ENCODE measurements at places on chromosomes 12 and 14.

DNA sequence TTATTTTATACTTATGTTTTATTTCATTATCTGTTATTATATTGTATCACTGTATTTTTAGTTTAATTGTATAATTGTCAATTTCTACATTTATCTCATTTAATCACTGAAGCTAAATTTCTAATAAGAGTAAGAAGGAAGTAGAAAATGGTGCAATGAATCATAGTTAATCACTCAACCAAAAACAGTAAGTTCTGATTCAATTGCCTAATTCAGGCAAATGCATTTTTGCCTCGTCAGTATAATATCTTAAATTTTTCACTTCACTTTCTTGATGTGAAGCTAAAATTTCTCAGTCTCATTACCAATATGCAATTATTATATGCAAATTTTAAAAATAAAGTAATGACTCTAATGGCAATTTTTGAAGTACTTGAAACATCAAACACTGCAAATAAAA lies 340.5 kb upstream of the USP15 start:
- DNase-seq: no peak

- DNase-seq: no peak
Observed at GRCh38 chr14:95577067-95577800, 42.4 kb downstream of the GLRX5 start.

DNA sequence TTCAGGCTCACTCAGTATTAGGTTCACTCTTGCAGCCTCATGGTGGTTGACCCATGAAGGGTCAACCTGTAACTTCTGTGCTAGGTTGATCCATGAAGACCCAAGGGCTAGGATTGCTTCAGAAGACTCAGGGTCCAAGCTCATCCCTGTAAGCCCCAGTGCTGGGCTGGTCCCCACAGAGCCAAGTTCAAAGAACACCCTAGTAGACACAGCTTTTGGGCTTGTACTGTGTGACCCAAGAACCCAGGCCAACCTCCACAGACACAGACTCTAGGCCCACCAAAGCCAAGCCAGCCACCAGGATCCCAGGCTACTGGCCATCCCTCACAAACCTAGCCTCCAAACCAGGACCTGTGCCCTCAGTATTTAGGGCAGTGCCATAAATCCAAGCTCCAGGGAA lies 1020.6 kb downstream of the SLC16A7 start:
- DNase-seq: no peak

GRCh38 chr14:73049428-73049827 lies 8.9 kb upstream of the RBM25 start:
- no peak for DNase-seq

GRCh38 chr14:34052658-34053014 lies 101.8 kb upstream of the EGLN3 start:
- DNase-seq: no peak

GRCh38 chr12:98439981-98440581 lies 75.3 kb upstream of the TMPO start:
- DNase-seq: no peak

- DNase-seq: no peak
Observed at GRCh38 chr14:75561013-75561432, 17.4 kb upstream of the FLVCR2 start.

GRCh38 chr12:57844709-57845477 lies 1.6 kb downstream of the CTDSP2 start:
- DNase-seq: no peak

DNA sequence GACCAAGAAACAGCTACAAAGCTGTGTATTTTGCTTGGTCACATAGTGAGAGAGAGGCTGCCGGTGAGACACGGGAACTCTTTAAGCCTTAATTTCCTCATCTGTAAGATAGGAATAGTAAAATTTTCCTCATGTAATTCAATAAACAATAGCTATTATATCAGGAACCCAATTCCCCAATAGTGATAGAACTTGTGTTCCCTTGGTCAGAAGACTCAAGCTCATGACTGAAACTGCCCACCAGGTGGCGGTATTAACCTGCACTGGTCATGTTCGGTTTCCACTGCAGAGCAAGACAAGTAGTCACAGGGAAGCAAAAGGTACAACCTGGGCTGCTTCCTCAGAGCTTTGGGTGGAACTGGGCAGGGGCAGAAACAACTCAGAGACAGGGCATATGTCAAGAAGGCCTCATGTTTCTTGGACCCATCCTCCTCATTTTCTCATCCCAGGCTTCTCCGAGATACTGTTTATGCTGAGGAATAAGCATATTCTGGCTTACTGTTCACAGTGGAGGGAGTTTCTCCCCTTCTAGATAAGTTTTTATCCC lies 4.2 kb upstream of the AJUBA start:
- peak; percentile 19 for DNase-seq

GRCh38 chr12:94074980-94075629 lies 73.3 kb upstream of the PLXNC1 start:
- no peak for DNase-seq

GRCh38 chr14:71967704-71968103 lies 35.5 kb downstream of the RGS6 start:
- DNase-seq: no peak

GRCh38 chr12:27996761-27997160 lies 24.2 kb upstream of the PTHLH start:
- no peak for DNase-seq

GRCh38 chr14:22882529-22883172 lies 371 bp upstream of the REM2 start:
- DNase-seq: no peak

GRCh38 chr14:70976591-70976990 lies 69.3 kb downstream of the PCNX1 start:
- no peak for DNase-seq

DNA sequence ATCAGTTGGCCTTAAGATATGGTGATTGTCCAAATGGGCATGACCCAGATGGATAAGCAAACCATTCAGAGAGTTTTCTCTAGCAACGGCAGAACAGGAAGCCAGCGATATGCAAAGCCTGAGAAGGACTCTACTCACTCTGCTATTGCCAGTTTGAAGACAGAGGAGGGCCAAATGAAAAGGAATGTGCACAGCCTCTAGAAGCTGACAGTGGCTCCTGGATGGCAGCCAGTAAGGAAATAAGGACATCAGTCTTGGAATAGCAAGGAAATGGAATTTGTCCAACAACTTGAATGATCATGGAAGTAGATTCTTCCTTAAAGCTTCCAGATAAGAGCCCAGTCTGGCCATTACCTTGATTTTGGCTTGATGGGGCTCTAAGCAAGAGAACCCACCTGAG lies 60.0 kb downstream of the TMTC2 start:
- no peak for DNase-seq

- DNase-seq: no peak
Observed at GRCh38 chr14:84202486-84202885, 1327.5 kb upstream of the FLRT2 start.

- no peak for DNase-seq
Observed at GRCh38 chr14:87847216-87847755, 145.7 kb downstream of the GALC start.

- DNase-seq: no peak
Observed at GRCh38 chr12:6476489-6476888, 6.0 kb upstream of the VAMP1 start.

DNA sequence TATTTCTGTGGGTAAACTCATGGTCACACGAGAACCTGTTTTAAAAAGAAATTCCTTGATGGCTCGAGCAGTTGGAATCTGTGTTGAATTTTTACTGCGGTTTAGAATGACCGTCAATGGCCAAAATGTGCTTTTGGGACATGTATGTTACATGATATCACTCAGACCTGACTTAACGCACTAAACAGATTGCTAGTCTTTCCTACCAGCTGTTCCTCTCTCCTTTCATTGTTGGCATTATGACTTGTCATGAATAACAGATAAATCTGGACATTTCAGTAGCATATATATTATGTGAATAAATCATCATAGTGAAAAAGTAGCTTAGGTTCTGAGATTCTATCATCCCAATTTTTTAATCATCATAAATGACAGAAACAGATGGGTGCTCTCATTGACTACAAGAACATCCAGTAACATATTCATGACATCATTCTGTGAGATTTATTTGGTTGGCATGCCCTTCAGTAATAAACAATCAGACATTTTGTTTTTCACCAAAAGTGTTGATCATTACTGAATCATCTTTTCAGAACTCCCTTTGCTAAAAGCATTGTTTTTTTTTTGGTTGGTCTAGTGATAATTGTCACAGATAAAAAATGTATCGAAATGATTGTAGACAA lies 57.9 kb upstream of the NAV3 start:
- no peak for DNase-seq

- no peak for DNase-seq
Observed at GRCh38 chr12:22447223-22447622, 97.1 kb downstream of the C2CD5 start.

- no peak for DNase-seq
Observed at GRCh38 chr12:61750604-61751003, 509.6 kb upstream of the USP15 start.

GRCh38 chr12:55572168-55572567 lies at the start of gene OR2AP1:
Gene OR2AP1 (plus strand): TSS chr12:55572468. CDS start chr12:55574415, 1,947 bp downstream.
- DNase-seq: no peak

DNA sequence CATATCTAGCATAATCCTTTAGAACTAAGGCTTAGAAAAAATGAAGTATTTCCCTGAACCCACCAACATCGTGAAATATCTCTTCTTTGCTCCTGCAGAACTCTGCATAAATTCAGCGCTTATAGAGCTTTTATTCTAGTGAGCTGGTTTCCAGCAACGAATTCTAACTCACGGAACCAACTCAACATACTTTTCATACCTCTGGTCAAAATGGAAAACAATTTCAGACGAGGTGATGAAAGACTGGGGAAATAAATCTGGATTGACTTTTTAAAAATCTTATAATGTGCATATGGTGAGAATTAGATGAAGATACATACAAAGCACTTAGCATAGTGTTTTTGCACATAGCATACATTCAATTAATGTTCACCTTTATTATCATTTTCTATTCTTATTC lies 62.6 kb upstream of the BBS10 start:
- DNase-seq: no peak

DNA sequence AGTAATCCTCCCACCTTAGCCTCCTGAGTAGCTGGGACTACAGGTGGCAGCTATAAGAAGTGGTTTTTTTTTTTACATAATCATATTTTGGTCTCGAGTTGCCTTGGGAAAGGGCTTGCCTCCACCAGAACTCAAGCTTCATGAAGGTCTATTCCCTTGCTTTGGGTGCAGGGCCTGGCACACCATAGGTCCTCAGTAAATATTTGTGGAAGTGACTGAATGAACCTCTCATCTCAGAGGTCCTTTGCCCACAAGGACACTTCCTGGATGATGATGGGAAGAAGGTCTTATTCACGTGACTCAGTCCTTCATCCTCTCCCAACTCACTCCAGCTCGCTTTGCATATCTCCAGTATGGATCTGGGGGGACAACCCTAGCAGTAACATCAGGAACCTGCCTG lies 114.0 kb upstream of the MED13L start:
- no peak for DNase-seq
